Neural progenitor cell (in vitro differentiated cells): ENCODE measurements at places on chromosomes 5 and 9. TPM values are rescaled to one million over a fixed set of nuclear protein-coding genes. Genes with fewer than 3 reads are reported as not detected.
A peak's percentile ranks its signal among the peaks of the same experiment; 100 is the strongest.

The PARP8 gene
- 32.2 and 38.9 TPM in 2 replicates for total RNA-seq

DNA sequence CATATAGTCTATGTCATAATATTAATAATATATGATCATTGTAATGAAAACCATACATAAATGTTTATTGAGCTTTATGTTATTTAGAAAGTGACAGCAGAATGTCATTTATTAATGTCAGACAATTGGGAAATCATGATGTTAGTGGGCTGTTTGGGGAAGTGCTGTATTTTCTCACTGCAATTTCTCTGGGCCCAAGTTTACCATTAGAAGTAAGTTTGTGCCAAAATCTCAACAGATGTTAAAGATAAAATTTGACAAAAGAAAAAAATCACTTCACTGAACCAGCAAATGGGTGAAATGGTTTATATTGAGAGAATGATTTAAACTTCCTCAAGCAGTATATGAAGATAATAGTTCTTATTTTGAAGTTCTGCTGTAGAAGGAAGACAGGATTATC lies 433.2 kb upstream of the SMARCA2 start:
- no peak for DNase-seq
- no peak overlapping the region for H3K4me3 ChIP-seq
- H3K27me3 ChIP-seq: no peaks in the 10 kb centered on the region
- H3K36me3 ChIP-seq: no peaks in the 10 kb centered on the region
- no peak overlapping the region for H3K27ac ChIP-seq

DNA sequence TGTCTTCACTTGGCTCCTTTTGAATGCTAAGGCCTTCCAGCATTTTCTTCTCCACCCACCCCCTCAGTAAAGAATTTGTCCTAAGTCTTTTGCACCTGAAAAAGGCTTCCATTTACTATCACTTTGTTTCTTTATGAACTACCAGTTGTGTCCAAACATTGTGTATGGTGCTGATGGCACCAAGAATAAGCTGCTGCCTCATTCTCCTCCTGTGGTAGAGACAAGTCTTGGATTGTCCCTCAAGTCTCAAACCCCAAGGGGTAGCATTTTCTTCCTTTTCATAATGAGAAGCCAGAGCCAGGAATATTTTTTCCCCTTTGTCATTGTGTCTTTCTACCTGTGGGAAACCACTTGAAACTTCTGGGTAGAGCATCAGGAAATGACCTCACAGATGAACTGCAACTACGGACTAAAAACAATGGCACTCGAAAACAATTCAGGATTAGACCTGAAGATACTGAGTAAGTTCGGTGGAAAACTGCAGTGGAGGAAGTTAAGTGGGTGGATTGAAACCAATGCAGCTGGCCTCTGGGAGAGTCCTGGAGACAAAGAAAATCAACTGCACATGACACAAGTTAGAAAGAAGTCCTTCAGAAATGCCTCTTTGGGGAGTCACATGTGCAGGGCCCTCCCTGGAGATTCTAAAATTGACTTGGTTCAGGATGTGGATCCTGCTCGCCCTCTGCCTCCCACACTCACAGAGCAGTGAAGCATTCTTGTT lies 80.5 kb downstream of the SH3RF2 start:
- no peak overlapping the region for H3K4me3 ChIP-seq
- no peak overlapping the region for H3K27ac ChIP-seq
- DNase-seq: no peak
- no peaks in the 10 kb centered on the region for H3K27me3 ChIP-seq
- H3K36me3 ChIP-seq: no peaks in the 10 kb centered on the region
- H3K4me1 ChIP-seq: no peaks in the 10 kb centered on the region

GRCh38 chr9:8514760-8515159 lies 715.2 kb upstream of the DMAC1 start:
- DNase-seq: peak; percentile 13
- no peaks in the 10 kb centered on the region for H3K27me3 ChIP-seq
- no peak overlapping the region for H3K27ac ChIP-seq
- H3K36me3 ChIP-seq: no peaks in the 10 kb centered on the region
- H3K4me1 ChIP-seq: no peaks in the 10 kb centered on the region

DNA sequence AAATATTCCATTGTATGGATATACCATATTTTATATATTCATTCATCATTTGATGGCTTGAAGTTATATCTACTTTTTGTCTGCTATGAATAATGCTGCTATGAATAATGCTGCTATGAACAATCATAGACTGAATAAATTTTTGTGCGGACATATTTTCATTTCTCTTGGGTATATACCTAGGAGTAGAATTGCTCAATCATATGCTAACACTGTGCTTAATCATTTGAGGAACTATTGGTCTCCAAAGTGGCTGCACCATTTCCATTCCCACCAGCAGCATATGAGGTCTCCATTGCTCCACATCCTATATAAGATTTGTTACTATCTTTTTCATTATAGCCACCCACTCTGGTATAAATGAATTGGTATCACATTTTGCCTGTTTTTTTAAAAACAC lies 18.3 kb upstream of the TEK start:
- no peak for DNase-seq
- peaks cover 7% of the 10 kb centered on the region for H3K4me1 ChIP-seq
- no peak overlapping the region for H3K4me3 ChIP-seq
- H3K27ac ChIP-seq: no peak overlapping the region
- H3K27me3 ChIP-seq: no peaks in the 10 kb centered on the region
- H3K36me3 ChIP-seq: no peaks in the 10 kb centered on the region
